Right ventricle myocardium inferior (tissue), 1 donor: ENCODE measurements at places on chromosomes 2 and 18.

- DNase-seq = no peak
These were observed 189.5 kb upstream of the UBE2E3 start for GRCh38 chr2:180790891-180791290.

- no peak for DNase-seq
These were observed 321.7 kb upstream of the REV1 start for GRCh38 chr2:99811544-99811943.

DNA sequence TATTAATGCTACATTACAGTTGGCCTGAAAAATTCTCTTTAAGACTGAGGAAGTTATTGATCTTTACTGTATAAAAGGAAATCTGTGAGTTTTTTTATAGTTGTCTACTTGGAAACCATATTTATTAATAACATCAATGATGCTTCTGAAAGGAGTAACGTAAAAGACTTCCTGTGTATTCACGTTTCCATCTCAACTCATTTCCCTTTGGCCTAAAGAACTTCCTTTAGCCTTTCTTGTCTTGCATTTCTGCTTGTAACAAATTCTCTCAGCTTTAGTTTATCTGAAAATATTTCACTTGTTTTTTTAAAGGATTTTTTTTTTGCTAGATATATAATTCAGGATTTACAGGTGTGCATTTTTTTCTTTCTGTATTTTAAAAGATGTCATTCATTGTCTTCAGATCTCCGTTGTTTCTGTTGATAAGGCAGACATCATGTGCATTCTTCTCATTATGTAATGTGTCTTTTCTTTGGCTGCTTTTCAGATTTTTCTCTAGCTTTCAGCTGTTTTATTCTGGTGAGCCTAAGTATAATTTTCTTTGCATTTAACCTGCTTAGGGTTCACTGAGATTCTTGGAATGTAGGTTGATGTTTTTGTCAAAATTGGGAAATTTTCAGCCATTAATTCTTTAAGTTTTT, 159.0 kb upstream of the DAPL1 start:
- DNase-seq = no peak

DNA sequence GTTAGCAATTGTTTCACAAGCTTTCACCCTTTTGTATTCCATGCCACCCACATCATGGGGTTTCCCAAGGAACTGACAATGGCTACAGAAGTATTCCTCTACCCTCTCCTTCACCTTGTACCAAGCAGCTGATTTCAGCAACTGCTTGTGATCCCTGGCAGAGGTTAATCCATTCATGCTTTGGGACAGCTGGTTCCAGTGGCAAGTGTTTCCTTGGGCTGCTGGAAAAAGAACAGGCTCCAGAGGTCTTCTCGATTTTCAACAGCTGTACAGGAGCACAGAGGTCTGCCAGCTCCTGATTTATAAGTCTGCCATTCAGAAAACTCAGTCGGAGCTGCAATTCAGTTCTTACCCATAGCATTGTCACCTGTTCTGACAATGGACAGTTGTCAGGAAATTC, 239.2 kb upstream of the CWC22 start:
- DNase-seq = no peak

- DNase-seq = no peak
These were observed 61.6 kb downstream of the POLR1A start for GRCh38 chr2:86044045-86044444.

DNA sequence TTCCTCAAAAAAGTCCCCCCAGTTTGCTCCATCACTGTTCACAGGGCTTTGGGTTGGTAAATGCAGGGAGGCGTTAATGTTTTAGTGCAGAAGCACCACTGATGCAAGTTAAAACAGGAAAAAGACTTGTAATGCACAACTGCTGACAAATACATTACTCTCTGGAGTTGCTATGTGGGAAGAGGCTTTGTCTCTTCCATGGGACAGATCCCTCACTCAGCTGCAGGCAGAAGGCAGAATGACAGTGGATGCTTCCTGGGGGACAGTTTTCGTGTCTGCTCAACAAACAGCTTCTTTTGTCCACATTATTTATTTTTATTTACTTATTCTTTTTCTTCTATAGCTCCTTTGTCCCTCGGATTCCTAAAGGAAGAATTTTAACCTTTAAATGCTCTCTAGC, 22.7 kb upstream of the KCNE4 start:
- no peak for DNase-seq

- DNase-seq = no peak
These were observed 46.8 kb upstream of the CTDP1 start for GRCh38 chr18:79632765-79633164.

GRCh38 chr2:54519841-54520459, 63.8 kb downstream of the SPTBN1 start:
- DNase-seq = no peak

DNA sequence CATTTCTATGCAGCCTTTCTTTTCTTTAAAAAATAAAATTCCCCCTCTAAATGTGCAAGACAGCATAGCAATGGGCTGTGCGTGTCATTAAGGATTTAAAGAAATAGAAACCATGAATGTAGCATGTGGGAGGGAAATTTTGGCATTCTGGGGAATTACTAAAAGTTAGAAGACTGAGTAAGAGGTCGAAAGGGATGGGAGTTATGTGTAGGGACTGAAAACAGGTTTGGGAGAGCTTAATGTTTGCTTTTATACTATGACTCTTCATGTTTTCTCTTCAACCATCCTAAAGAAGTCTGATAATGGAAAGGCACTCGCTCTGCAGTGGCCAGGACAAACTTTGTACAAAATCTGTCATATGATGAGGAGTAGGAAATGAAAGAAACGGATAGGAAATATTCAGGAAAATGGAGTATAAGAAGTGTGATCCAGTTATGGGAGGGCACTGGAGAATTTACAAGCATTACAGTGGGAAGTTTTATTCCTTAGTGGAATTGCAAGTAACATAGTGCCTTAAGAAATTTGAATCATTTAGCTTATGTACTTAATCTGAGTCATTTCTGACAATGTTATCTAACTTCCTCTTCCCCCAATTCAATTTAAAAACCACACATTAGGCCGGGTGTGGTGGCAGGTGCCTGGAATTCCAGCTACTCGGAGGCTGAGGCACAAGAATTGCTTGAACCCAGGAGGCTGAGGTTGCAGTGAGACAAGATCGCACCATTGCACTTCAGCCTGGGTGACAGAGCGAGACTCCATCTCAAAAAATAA, 20.6 kb downstream of the TMEM87B start:
- DNase-seq = no peak

DNA sequence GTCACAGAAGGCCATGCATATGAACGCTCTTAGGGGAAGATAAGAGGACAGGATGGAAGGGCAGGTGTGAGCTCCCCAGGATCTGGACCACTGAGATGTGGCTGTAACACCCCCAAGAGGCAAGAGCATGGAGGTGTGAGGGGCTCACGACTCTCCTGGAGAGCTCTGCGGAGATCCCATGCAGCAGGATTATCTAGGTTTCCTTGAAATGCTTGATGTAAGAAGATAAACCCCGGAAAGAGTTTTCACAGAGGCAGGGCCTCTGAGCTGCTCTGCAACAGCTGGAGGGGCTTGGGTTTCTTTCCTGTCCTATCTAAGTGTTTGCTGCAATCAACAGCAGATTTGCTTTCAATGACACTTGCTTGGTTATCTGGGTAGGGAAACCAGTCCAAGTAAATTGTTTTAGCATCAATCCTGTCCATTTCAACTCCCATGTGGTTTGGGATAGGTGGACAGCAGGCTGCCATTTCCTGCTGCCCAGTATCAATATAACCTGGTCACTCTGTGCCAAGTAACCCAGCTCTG, 138.9 kb downstream of the SMAD2 start:
- no peak for DNase-seq

- DNase-seq = no peak
These were observed 37.2 kb downstream of the CLASP1 start for GRCh38 chr2:121611730-121612705.

GRCh38 chr2:2563309-2563860, 232.3 kb upstream of the MYT1L start:
- no peak for DNase-seq

DNA sequence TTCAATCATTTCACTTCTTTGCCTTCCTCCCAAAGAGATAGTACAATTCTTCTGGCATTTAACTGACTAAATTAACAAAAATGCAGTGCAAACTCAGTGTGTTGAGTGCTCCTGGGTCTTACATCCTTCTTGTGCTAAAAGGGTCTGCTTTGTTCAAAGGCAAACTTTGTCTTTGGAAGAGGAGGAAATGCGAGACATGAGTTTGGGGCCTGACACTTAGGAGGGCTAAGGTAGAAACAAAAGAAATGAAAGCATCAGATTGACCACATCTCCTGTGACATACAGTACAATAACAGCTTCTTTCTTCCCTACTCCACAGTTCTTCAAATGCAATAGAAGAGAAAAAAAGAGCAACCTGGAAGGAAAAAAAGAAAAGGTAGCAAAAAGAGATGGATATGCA, 161.7 kb downstream of the CNTNAP5 start:
- no peak for DNase-seq

- no peak for DNase-seq
These were observed 42.2 kb upstream of the ZSWIM2 start for GRCh38 chr2:186891185-186891621.

GRCh38 chr2:98013407-98014042, 17.8 kb upstream of the TMEM131 start:
- no peak for DNase-seq

DNA sequence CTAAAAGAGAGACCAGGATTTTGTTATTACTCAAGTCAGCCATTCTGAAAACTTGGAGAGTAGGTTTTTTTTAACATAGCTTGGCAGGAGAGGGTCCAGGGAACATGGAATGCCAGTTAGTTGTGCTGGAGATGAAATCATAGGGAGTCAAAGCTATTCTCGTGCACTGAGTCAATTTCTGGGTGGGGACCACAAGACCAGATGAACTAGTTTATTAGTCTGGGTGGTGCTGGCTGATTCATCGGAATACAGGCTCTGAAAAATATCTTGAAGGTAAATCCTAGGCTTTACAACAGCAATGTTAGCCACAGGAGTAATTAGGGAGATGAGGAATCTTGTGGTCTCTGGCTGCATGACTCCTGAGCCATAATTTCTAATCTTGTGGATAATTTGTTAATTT, 921.4 kb downstream of the TRIB2 start:
- no peak for DNase-seq

- no peak for DNase-seq
These were observed 10.4 kb upstream of the FAM228A start for GRCh38 chr2:24164416-24164973.

- DNase-seq = no peak
These were observed 110.4 kb downstream of the CYP26B1 start for GRCh38 chr2:72037261-72037666.

DNA sequence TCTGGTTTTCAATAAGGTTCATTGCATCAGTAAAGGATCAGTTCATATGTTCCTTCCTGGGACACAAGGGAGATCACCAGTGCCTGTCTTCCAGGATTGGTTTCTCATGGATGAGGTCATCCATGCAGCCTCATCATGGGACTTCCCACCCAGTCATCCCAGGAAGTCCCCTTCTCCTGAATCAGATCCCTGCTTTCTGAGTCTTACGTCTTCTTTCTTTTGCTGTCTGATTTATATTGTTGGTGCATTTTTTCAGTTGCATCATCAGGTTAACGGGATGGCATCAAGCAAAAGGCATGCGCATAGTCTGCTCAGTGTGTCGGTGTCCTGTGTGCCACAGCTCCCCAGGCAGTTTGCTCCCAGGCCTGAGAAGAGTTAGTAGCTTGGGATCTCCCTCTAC, 105.9 kb downstream of the SOX11 start:
- no peak for DNase-seq

DNA sequence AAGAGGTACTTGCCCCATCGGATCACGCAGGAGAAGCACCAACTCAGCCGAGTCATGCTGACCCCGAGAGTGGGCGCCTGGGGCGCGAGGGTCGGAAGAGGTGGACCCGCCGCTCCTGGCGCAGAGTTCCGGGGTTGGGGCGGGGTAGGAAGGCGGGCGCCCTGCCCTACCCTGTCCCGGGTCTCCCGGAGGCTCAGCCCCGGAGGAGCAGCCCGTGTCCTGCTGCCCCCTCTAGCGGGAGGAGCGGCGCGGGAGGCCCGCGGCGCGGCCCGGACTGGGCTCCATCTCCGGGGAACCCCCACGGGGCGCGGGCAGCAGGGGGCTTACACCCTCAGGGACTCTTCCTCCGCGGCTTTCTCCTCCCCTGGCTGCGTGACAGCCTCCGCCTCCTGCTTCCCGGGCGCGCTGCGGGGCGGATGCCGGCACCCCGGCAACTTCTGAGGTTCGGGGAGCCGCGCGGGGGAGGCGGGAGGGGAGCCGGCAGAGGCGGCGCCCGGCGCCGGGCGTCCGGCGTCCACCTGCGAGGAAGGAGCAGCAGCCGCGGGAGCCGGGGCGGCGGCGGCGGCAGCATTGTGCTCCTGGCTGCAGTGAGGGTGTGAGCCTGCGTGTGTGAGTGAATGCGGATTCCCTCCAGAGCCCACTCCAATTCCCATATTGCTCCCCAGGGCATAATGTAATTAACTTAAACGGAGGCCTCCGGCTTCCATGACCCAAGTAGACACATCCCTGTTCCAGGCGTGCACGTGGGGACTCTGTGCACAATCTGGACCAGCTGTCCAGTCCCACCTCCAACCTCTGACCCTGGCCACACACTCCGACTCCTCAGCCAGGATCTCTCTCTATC, 7.6 kb upstream of the TNS1 start:
- peak; percentile 79 for DNase-seq
